Upper lobe of left lung (tissue), 6 donors: ENCODE measurements at places on chromosomes 6 and 20.
A peak's percentile ranks its signal among the peaks of the same experiment; 100 is the strongest.

DNA sequence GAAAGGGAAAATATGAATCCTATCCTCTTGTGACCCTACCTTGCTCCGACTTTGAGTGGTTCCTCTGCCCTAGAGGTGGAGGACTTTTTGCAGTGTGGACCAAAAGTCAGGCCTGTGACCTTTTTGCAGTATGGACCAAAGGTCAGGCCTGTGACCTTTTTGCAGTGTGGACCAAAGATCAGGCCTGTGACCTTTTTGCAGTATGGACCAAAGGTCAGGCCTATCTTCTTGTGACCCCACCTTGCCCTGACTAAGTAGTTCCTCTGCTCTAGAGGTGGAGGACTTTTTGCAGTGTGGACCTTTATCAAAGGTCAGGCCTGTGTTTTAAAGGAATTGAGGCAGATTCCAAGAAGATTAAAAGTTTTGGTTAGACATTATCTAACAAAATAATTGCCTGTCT lies 10.9 kb upstream of the ERVFRD-1 start:
- DNase-seq, result no peak

DNA sequence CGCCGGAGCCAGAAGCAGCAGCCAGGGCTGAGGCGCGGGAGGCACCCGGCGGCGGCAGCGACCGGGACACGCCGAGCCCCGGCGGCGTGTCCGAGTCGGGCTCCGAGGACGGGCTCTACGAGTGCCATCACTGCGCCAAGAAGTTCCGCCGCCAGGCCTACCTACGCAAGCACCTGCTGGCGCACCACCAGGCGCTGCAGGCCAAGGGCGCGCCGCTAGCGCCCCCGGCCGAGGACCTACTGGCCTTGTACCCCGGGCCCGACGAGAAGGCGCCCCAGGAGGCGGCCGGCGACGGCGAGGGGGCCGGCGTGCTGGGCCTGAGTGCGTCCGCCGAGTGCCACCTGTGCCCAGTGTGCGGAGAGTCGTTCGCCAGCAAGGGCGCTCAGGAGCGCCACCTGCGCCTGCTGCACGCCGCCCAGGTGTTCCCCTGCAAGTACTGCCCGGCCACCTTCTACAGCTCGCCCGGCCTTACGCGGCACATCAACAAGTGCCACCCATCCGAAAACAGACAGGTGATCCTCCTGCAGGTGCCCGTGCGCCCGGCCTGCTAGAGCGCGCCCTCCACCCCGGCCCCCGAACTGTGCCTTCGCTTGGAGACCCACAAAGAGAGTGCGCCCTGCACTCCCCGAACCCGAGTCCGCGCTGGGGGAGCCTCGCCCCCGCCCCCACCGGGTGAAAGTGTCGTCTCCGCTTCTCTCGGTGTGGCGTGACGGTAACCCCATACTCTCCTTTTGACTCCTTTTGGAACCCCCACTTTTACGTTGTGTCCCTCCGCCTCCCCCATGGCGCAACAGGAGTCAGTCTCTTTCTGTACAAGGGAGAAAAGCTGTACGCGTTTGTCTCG lies 1.6 kb downstream of the INSM1 start:
- no peak for DNase-seq

- DNase-seq, result no peak
These were observed 55.9 kb upstream of the HDDC2 start for GRCh38 chr6:125357515-125358256.

DNA sequence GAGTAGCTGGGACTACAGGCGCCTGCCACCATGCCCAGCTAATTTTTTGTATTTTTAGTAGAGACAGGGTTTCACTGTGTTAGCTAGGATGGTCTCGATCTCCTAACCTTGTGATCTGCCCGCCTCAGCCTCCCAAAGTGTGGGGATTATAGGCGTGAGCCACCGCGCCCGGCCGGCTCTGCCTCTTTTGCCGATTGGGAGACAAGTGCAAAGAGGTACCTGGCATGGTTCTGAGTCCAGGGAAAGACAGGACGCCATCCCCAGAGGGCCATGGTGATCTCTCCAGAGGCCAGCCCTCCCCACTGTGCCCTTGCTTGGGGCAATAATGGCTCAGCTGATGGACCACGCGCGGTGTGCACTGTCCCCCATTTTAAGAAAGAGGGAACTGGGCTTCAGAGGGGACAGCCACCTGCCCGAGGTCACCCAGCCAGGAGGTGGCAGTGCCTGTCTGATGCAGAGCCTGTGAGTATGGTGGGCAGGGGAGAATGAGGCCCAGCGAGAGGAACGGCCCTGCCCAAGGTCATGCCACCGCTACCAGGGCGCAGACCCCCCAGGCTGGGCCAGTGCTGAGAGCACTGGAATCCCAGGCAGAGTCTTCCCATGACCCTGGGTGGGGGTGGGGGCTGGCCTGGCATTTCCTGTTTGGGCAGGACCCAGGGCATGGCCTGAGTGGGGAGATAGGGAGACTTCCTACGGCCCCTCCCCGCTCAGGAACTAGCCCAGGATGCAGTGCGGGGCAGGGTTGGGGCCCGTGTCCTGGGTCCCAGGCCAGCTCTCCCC lies 61.0 kb downstream of the SNAI1 start:
- peak; percentile 80 for DNase-seq

GRCh38 chr20:62321521-62321948 lies 18.7 kb downstream of the ADRM1 start:
- no peak for DNase-seq

DNA sequence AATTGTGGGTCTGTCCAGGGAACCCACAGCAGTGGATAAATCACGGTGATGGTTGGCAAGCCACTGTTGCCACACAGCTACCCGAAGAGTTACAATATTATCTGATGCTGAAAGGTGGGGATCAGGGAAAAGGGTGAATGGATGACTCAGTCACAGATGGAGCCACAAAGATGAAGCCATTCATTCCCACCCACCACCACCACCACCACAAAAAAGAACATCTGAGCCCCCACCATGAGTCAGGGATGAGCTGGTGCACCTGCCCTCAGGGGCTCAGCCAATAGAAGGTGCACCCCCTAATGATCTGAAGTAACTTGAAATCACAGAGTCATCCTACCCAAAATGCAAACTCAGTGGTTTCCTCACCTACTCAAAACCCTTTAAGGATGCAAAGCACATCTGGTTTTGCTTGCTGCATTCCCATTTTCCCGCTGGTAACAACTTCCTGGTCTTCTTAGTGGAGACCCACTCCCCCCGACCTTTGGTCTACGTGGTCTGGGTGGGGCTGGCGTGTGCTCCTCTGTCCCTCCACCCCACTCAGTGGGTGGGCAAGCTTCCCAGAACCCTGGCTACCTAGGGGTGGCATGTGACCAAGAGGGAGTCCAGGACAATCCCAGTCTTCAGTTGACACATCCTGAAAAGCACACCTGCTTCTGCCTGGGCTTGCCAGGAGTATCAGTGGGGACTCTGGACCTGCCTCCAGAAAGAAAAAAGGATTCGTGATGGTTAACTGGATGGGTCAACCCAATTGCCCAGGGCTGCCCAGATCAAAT lies 125.5 kb downstream of the ANKRD60 start:
- no peak for DNase-seq

DNA sequence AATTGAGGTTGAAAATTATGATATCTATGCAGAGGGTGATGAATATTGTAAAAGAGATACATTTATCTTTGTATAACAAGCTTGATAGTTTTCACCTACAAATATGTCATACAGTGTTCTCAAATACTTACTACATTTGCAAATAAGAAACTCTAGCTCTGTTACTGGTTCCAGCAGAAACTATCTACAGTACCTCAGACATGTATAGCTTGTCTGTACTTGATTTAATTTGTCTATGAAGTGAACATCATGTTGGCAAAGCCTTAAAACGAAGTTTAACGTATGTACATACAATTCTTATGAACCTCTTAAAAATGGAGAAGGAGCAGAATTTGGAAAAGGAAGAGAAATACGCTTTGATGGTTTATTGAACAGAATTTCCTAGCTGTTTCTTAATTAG lies 201.4 kb upstream of the MARCKS start:
- no peak for DNase-seq

DNA sequence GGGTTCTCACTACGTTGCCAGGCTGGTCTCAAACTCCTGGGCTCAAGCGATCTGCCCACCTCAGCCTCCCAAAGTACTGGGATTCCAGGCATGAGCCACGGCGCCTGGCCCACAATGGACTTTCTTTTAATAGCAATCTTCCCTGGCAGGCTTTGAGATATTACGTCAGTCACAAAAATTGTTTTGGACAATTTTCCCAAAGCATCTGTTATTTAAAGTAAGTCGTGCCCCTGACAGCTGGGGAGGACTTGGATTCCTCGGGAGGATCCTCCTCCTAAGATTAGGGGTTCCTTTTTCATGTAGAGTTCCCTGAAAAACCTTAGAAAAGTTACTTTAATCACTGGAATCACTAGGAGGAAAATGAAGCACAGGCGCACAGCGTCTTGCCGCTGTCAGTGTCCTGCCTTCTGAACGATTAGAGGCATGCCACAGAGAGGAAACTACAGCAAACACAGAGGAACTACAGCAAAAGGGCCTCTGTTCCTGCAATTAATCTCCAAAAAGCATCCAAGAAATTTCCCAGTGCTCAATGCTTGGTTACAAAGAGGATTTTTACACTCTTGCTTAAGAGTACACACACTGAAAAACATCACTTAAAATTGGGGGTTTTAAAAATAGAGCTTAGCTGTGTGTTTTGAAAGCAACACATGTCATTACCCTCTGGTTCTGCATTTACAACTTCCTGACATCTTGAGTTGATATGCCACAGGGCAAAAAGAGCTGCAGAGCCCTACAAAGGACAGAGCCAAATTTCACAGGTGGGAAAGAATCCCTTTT lies 4.5 kb downstream of the ACSS1 start:
- peak; percentile 30 for DNase-seq

DNA sequence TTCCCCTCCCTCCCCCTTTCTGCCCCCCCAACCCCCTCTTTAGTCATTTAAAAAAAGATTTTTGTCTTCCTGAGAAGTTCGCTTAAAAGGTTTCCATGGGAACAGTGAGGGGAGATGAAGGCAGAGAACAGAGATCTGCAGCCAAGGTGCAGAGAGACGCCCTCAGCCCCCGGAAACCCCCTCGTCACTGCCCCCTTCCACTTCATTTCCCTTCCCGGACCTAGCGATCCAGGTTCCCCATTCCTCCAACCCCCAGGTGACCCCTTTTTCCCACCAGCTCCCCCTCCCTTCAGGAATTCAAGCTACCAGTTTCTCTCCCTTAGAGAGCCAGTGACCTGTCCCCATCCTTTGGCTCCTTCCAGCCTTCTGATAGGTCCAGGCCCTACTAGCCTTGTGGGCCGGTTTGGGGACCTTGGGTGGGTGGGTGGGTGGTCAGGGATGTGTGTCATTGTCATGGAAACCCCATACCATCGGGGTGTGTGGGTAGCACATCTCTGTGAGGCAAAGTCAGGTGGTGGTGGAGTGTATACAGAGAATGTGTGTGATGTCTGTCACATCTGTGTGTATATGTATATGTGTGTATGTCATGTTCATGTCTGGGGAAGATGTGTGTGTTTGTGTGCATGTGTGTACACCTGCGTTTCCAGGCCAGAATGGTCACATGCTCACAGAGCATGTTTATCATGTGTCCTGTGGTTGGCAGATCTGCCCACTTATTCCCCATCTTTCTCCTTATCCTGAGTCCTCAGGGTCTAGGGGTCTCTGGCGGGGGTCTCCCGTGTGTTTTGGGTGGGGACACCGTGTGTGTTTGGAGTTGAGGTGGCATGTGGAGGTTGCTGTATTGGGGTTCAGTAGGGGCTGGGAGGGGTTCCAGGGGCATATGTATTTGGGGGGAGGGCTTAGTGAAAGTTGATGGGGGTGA lies 7.0 kb downstream of the SYNGAP1 start:
- DNase-seq, result no peak

DNA sequence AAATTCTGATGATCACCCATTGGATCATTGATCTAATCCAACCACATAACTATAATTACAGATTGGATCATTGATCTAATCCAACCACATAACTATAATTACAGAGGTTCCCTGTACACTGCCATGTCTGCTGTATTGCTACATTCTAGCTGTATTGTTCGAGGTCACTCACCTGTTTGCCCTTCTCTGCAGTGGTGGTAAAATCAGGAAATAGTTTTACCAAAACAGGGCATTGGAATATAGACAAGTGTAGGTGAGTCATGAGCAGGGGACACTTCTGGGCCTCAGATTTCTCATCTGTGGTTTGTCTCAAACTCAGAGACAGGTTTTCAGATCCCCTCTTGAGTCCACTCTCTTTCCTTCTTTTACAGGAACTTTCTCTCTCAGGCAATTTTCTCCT lies 9.0 kb upstream of the AFDN start:
- DNase-seq, result no peak

DNA sequence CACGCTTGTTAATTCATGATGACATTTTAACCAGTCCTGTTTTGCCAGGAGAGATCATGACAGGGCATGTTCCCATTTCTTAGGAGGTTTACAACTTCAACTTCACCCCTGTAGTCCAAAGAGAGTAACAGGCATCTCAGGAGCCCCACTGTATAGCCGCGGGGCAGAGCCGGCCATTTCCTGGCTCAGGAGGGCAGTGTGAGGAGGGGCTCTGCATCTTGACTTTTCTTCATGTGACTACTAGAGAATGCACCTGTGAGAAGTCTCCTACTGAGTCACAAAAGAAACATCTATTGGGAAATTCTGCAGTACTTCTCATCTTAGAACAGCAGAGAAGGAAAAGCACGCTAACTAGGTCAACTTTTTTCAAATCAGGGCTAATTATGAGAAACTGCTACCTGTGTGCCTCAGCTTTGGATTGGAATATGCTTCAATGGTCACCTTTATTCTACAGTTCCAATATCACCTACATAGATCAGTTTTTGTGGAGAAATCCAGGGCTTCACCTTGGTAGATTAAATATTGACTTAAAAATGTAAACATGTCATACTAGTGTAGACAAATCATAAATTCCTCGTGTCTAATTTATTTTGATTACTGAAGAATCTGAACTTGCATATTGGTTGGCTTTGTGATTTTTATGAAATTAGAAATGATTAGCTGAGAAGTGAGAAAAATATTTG lies 28.6 kb upstream of the SIM1 start:
- DNase-seq, result no peak

DNA sequence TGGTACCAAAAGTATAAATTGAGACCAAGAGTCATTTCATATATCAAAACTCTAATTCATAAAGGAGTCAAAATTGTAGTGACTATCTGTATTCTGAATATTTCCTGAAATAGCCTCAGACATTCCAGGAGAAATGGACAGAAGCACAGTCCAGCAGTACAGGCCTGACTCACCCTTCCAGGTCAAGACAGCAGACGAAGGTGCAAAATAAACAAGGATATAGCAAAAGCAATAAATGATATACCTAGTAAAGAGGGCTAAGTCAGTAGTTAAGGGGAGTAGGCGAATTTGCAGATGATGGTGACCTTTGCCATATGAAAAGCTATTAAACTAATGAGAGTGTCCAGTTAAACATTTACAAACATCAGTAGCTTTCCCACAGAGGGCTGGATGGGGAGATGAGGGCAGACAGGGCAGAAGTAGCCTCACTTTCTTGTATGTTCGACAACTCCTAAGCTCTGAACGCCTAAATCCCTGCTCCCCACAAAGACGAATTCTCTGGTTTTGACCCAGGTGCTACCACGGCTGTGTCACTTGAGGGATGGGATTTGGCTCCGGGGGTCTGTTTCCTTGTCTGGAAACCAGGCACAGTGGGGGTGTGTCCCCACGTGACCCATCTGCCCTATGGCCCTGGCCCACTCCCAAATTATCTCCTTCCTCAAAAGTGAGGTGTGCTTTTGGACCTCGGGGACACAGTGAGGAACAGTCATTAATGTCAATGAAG lies 3.6 kb upstream of the SLC52A3 start:
- no peak for DNase-seq

- no peak for DNase-seq
These were observed 89.4 kb downstream of the LINC00237 start for GRCh38 chr20:21016751-21017150.

- DNase-seq, result no peak
These were observed 696 bp downstream of the TREML1 start for GRCh38 chr6:41153451-41153850.

- no peak for DNase-seq
These were observed 82.9 kb downstream of the ELOVL4 start for GRCh38 chr6:79864421-79864820.
